Pericardium fibroblast (primary cell): ENCODE measurements at places on chromosomes 4 and X. TPM values are rescaled to one million over a fixed set of nuclear protein-coding genes. Genes with fewer than 3 reads are reported as not detected.

The MTM1 gene
- 4.2 and 9.0 TPM in 2 replicates for total RNA-seq

The GAGE12J gene
- not detected in 2 replicates for total RNA-seq

The CXCL3 gene
- total RNA-seq: 4.9 and 7.8 TPM in 2 replicates

The MAGEB17 gene
- total RNA-seq: not detected in 2 replicates

The REELD1 gene
- not detected in 2 replicates for total RNA-seq

The TKTL2 gene
- total RNA-seq: not detected in 2 replicates

The PDGFC gene
- 23.0 and 30.5 TPM in 2 replicates for total RNA-seq

The MAP7D2 gene
- 0.09 and 0.35 TPM in 2 replicates for total RNA-seq

The NLGN3 gene
- total RNA-seq: 0.23 and 1.6 TPM in 2 replicates

The EMCN gene
- total RNA-seq: 1.4 TPM in 1 of 2 replicates, not detected in the other

The SPACA5 gene
- not detected in 2 replicates for total RNA-seq

The TEC gene
- total RNA-seq: 0.09 TPM in 1 of 2 replicates, not detected in the other

The GRIPAP1 gene
- total RNA-seq: 8.5 and 20.9 TPM in 2 replicates

The BMP2K gene
- 28.9 and 32.1 TPM in 2 replicates for total RNA-seq

The SOX3 gene
- not detected in 2 replicates for total RNA-seq

The CT83 gene
- total RNA-seq: not detected in 2 replicates

The OPRPN gene
- total RNA-seq: not detected in 2 replicates

The UGT2B17 gene
- total RNA-seq: not detected in 2 replicates

The ERVMER34-1 gene
- 0.58 and 0.68 TPM in 2 replicates for total RNA-seq

The HSD17B13 gene
- total RNA-seq: 0.60 TPM in 1 of 2 replicates, not detected in the other

The TIGD2 gene
- 9.0 and 11.3 TPM in 2 replicates for total RNA-seq

The ETDA gene
- not detected in 2 replicates for total RNA-seq

The CLDN22 gene
- not detected in 2 replicates for total RNA-seq

The PCDH18 gene
- total RNA-seq: 96.0 and 116 TPM in 2 replicates

The BTK gene
- total RNA-seq: 0.17 TPM in 1 of 2 replicates, not detected in the other

The AFF2 gene
- total RNA-seq: 0.34 and 0.35 TPM in 2 replicates

The SYTL5 gene
- 0.35 TPM in 1 of 2 replicates, not detected in the other for total RNA-seq

The CCNI gene
- total RNA-seq: 106 and 193 TPM in 2 replicates

The SPIN2A gene
- 0.09 and 1.4 TPM in 2 replicates for total RNA-seq

The AREG gene
- total RNA-seq: 0.51 and 1.1 TPM in 2 replicates

The BEX1 gene
- 3.2 TPM in 1 of 2 replicates, not detected in the other for total RNA-seq

The ITIH6 gene
- not detected in 2 replicates for total RNA-seq

The SSX4B gene
- not detected in 2 replicates for total RNA-seq

The KLHL13 gene
- 1.1 and 1.5 TPM in 2 replicates for total RNA-seq

The GRIA2 gene
- 0.12 TPM in 1 of 2 replicates, not detected in the other for total RNA-seq

The FATE1 gene
- total RNA-seq: not detected in 2 replicates

The FGF5 gene
- total RNA-seq: 0.12 and 1.9 TPM in 2 replicates

The PWWP3B gene
- total RNA-seq: 5.5 and 11.7 TPM in 2 replicates

The CYLC1 gene
- not detected in 2 replicates for total RNA-seq

The AMTN gene
- total RNA-seq: not detected in 2 replicates

The P2RY4 gene
- total RNA-seq: not detected in 2 replicates

The RGN gene
- total RNA-seq: not detected in 2 replicates

The FAM47A gene
- total RNA-seq: not detected in 2 replicates
